ENCODE measurements at places on chromosomes 16 and 17.

DNA sequence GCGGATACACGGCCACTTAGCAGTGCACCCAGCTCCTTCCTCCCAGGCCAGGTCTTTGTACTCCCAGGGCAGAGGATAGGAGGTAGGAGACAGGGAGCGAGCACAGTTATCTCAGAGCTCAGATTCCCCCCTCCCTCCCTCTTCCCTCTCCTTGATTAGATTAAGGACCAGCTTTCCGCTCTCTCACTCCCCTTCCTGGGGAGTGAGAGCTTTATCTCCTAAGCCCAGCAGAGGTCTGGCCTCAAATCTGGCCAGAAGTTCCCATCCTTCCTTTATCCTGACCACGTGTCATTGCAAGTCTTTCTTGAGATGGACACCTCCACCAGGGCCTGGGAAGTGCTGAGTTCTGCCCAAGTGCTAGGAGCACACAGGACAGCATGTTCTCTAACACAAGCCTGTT lies 5.1 kb downstream of the ARL4D start:
- DNase-seq: no peak

- DNase-seq: no peak
These were observed 8.0 kb downstream of the CISD3 start for GRCh38 chr17:38738007-38738662.

DNA sequence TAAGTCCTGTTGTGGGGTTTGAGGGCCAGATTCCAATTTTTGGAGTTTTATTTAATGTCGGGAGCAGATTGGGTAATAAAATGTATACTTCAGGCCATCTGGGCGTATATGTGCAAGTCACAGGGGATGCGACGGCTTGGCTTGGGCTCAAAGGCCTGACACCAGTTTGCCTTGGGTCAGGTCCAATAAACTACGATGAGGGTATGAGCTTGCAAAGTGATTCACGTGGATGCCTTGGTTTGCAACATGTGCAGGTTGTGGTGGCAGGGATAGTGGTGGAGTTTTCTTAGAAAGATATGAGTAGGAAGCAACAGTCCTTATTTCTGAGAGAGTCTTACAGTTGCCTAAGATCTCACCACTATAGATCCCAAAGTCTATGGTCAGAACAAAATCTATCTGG lies 157.0 kb upstream of the CDH11 start:
- DNase-seq: no peak

DNA sequence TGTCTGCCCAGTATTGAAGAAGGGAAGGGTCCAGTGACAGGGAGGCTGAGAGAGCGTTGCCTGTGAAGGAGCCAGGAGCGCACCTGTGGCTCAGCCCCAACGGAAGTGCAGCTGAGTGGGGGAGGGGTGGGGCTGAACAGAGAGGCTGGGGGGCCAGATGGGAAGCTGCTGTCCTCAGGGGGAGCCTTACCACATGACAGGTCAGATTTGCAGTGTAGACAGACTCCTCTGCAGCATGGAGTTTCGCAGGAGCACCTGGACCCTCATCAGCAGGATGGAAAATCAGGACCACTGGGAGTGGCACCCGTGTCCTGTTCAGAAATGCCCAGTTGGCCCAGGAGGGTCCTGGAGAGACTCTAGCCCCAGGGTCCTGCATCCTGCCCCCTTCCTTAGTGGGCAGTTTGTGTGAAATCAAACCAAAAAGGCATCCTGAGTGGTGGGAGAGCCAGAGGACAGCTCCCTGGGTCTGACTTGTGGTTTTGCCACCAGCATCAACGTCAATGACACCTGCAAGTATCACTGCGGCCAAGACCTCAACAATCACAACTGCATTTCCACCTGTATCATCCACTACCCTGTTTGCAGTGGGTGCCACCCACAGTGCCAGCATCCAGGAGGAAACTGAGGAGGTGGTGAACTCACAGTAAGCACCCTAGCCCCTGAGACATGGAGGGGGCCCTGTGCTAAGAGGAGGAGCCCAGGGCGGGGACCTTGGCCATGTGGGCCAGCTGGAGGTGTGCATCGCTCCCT lies 7.8 kb downstream of the CD300A start:
- no peak for DNase-seq

DNA sequence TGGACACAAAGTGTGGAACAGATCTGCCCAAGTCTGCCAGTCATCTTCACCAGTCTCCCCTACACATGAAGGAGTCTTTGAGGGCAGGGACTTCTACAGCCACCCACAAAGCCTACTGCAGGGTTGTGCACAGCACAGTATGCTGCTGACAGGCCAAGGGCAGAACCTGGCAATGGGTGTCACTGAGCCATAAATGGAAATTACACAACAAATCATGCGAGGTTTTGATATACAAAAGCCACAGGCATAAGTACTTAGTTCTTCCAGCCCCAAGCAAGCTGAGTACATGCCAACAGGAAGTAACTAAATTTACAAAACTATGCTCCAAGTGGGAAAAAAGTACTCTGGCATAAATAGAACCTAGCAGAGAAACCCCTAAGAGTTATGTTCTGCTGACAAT lies 7.8 kb upstream of the PSMC3IP start:
- no peak for DNase-seq

DNA sequence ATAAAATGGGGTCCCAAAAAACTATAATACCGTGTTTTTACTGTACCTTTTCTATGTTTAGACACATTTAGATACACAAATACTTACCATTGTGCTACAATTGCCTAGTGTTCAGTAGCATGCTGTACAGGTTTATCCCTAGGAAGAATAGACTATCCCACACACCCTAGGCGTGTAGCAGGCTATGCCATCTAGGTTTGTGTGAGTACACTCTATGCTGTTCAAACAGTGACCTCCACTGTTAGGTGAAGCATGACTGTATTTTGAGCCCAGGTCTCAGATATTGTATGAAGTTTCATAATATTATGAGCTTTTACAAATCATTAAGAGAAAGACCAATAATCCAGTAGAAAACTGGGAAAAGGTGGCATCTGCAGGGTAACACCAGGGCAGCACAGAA lies 23.6 kb downstream of the MILR1 start:
- DNase-seq: no peak

GRCh38 chr16:14236401-14236800 lies 165.3 kb downstream of the MRTFB start:
- DNase-seq: no peak

- no peak for DNase-seq
These were observed 435.7 kb downstream of the ZFHX3 start for GRCh38 chr16:72612256-72612655.
